ENCODE measurements at places on chromosomes 3 and 15.

DNA sequence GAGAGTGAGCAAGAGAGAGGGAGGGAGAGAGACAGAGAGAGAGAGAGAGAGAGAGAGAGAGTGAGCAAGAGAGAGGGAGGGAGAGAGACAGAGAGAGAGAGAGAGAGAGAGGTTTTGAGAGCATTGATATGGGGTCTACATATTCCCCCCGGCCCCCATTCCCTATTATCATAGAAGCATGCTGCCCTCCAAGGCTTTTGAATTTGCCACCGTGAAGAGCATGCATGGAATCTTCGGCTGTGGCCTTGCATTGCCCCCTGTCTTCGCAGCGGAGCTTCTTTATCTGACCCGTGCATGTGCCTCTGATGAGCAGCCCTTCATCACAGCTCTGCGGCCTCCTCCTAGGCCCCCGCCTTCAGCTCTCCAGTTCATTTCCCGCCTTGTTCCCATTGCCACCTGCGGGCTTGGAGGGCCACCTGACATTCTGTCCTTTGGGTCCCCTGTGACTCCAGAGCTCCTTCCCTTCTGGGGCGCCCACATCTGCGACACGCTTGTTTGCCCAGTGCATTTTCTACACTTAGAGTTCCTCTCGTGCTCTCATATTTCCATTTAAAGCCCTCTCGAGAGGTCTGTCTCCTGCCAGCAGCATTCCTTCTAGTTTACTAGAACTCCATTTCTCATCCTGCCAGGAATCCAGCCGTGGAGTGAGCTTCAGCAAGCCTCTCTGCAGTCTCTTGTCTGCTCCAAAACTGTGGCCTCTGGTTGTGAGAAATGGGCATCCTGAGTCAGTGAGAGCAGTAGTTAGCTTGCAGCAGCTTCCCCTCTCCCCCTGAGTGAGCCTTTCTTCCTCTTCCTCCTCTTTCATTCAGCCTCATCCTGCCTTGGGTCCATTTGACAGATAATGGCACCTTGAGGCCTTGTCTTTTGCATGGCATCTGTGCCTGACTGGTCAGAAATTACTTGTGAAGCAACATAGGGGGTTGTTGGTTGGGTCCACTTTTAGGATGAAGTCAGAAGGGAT is 25.3 kb downstream of the LPP start:
- no peak for DNase-seq

DNA sequence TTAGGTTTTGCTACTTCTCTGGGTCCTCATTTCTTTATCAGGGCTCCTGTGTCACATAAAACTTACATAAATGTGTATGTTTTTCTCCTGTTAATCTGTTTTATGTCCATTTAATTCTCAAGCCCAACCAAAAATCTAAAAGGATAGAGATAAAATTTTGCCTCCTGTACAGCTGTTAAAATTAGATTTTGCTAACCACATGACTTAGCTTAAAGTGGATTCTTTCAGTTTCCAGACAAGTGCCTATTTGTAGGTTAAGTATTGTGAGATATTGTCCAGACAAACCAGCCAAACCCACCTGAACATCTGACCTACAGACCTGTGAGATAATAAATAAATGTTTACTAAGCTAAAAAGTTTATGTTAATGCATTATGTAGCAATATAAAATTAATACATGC is 465.5 kb downstream of the SI start:
- no peak for DNase-seq

GRCh38 chr3:79724206-79724605 is 43.6 kb downstream of the ROBO1 start:
- DNase-seq, result no peak

- DNase-seq, result no peak
These were observed 24.8 kb upstream of the CMTM7 start for GRCh38 chr3:32366638-32367397.

GRCh38 chr3:159253860-159254259 is 452.0 kb downstream of the MFSD1 start:
- no peak for DNase-seq

GRCh38 chr3:39105687-39106063 is 1.8 kb downstream of the GORASP1 start:
- no peak for DNase-seq

DNA sequence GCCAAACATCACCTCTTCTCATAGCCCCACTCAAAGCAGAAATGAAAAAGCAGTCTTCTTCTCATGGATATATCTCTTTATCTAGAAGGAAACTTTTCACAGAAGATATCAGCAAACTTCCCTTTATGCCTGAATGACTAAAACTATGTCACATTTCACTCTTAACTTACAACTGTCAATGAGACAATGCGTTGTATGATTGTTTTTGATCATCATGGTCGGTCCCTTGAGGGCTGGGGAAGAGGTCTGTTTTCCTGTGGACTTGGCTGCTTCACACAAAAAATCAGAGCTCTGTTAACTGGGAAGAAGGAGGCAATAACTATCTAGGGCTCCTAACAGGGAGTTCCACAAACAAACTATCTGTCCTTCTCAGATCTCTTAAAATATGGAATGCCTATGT is 5.1 kb downstream of the NLGN1 start:
- no peak for DNase-seq

DNA sequence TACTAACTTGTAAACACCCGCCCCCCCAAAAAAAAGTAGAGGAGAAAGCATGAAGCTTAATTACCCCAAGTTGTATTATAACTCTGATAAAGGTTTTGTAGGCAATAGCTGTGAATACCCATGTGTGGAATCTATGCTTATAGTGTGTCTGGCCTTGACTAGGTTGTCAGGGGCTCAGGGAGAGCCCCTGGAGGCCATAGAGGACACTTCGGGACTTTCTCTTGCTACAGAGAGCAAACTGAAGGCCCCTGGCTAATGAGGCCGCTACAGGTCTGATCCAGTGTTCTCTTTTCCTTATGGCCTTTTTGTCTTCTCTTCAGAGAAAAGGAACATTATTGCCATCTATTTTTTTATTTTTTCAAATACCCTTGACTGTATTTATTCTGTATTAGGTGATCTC is 19.1 kb upstream of the SCAANT1 start:
- no peak for DNase-seq

GRCh38 chr3:93969443-93969842 is 4.3 kb downstream of the PROS1 start:
- DNase-seq, result no peak

DNA sequence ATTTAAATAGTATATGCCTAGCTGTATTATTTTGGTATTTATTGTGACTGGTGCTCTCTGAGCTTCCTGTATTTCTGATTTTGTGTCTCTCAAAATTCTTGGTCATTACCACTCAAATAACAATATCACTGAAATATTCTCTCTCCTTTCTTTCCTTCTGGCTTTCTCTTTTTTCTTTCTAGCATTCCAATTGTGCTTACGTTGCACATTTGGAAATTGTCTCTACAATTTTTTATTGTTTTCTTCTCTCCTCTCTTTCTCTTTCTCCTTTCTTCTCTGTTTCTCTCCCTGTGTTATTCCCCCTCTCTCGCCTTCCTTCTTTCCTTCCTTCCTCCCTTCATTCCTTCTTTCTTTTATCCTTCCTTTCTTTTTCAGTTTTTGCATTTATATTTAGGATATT is 89.6 kb upstream of the MCTP2 start:
- DNase-seq, result no peak

- DNase-seq, result no peak
These were observed 118.5 kb downstream of the TLE3 start for GRCh38 chr15:69979262-69979661.

GRCh38 chr15:62454567-62455172 is 289.6 kb upstream of the C2CD4B start:
- DNase-seq, result no peak

DNA sequence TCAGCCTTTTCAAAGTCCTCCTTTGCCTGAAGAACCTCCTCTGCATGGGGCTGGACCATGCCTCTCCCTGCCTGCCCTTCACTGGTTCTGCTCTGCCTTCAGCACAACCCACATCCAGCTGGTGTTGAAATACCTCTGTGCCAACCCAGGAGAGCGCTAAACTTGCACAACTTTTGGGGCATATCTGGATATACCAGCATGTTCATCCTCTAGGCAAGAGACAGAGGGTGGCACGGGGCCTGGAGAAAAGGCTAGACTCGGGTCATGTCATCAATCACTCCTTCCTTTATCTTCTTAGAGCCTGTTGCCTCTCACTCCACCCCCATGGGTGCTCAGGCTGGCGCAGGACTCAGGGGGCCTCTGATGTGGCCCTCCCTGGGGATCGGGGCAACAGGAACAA is 4.8 kb downstream of the SEMA4B start:
- no peak for DNase-seq

GRCh38 chr3:73874606-73875369 is 250.0 kb upstream of the PDZRN3 start:
- no peak for DNase-seq

- DNase-seq, result no peak
These were observed 47.6 kb downstream of the ZBTB38 start for GRCh38 chr3:141415953-141416352.

- no peak for DNase-seq
These were observed 118.8 kb upstream of the AZI2 start for GRCh38 chr3:28467414-28467813.

GRCh38 chr15:64013179-64014062 is 32.9 kb downstream of the DAPK2 start:
- DNase-seq, result no peak

- no peak for DNase-seq
These were observed 21.6 kb upstream of the RASA2 start for GRCh38 chr3:141465221-141465620.

Data from activated CD4-positive, CD25-positive, alpha-beta regulatory T cell treated with anti-CD3 and anti-CD28 coated beads, Interleukin-2, amount 50 U/mL, for 72 hours (primary cell).